ENCODE measurements at places on chromosomes 1 and 21.

GRCh38 chr1:185491604-185492003, 174.6 kb upstream of the IVNS1ABP start:
- DNase-seq = no peak

- DNase-seq = no peak
Observed at GRCh38 chr1:11100149-11100493, 452 bp upstream of the EXOSC10 start.

GRCh38 chr1:26570287-26570686, 40.7 kb downstream of the RPS6KA1 start:
- no peak for DNase-seq

DNA sequence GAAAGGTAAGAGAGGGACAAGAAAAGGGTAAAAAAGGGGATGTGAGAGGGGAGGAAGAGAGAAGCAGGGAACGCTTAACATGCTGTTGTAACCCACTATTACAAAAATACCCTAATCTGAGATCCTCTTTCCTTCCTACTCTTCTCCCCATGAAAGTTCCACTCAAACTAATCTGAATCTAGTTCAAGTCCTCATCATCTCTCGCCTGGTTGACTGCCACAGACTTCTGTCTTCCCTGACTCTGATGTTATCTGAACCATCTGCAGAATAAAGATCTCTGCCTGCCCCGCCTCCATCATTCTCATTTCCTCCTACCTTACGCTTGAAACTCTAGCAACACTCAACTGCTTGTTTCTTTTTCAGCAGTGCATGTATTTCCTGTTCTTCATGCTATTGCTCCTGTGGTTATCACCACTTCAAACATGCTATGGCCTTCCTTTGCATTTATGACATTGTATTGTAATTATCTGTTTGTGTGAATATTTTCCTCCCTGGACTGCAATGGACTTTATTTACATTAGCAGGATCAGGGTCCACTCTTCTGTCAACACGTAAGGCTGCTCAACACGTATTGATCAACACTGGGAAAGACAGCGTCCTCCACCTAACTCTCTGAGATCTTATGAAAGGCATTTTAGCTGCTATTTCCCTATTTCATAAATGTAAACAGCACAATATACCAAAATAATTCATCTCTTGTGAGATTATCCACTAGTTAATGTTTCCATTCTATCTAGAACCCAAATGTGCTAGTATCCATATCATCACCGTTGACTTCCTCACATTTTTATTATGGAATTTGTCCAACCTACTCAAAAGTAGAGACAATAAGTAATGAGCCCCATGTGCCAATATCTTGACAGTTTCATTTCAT, 215.5 kb upstream of the USP25 start:
- no peak for DNase-seq

- peak; percentile 67 for DNase-seq
Observed at GRCh38 chr1:29736582-29737188, 500.4 kb downstream of the PTPRU start.

- DNase-seq = no peak
Observed at GRCh38 chr1:30900486-30900885, 8.1 kb downstream of the SDC3 start.

GRCh38 chr1:241499910-241500309, 19.6 kb downstream of the FH start:
- peak; percentile 40 for DNase-seq

DNA sequence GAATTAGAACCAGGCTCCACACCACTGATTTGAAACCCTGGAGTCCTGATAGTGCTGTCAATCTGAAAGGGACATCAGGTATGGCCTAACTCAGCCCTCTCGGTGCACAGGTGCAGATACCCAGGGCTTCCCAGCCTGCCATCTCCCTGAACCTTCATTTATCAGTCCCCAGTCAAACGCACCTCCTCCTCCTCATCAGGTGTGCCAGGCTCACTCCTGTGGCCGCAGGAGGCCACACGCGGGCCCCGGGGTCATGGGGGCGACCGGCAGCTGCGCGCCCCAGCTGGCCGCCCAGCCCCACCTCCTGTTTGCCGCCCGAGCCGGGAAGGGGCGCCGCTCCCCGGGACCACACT, 572 bp downstream of the FUCA1 start:
- no peak for DNase-seq

DNA sequence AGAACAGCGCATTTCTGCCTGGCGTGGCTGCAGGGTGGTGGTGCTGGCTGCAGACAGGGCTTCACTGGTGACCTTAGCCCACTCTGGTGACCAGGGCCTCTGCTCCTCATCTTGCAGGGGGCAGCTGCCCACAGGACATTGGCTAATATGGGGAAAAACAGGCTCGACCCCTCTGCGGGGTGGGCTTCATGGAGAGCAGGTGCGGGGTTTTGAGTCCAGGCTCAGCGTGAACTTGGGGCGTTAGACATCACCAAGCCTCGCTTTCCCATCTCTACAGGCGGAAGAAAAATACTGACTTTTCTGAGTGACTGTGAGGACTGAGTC, 24.4 kb downstream of the LHX4 start:
- no peak for DNase-seq

All from NB4 (cell line).